ENCODE measurements at places on chromosomes 3 and 15. TPM values are rescaled to one million over a fixed set of nuclear protein-coding genes. Genes with fewer than 3 reads are reported as not detected.

GRCh38 chr15:62782896-62783295 is 259.7 kb upstream of the TPM1 start:
- no peak for DNase-seq

DNA sequence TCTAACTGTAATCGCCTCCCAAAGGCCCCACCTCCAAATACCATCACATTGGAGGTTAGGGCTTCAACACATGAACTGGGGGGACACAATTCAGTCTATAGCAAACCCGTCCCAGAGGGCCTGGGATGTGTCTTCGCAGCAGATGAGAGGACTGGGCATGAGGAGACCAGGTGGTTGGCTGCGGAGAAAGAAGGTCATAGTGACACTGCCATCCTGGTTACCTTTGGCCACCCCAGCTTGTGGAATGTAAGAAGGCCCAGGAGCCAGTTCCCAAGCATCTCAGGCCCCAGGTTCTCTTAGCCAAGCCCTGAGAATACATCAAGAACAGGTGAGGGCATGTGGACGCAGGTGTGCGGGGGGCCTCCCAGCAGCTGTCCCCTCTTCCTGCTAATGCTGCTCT is 6.4 kb upstream of the RARRES1 start:
- DNase-seq, result no peak

- DNase-seq, result no peak
These were observed 9.1 kb upstream of the DNAH1 start for GRCh38 chr3:52306978-52307377.

DNA sequence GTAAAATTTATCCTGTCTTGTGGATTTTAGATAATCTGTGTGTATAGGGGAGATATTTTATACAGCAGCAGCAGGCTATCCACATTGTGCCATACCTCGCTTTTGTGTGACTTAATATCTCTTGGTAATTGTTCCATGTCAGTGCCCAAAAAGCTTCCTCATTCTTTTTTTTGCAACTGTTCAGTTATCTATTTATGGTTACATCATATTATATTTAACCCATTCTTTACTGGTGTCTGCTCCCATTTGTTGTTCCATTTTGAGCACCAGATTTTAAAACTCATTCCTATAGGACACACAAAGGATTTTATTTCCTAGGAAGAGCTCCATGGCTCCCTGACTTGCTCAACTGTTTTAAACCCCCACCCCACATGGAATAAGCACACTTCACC is 86.3 kb upstream of the RASGRP1 start:
- DNase-seq, result no peak

DNA sequence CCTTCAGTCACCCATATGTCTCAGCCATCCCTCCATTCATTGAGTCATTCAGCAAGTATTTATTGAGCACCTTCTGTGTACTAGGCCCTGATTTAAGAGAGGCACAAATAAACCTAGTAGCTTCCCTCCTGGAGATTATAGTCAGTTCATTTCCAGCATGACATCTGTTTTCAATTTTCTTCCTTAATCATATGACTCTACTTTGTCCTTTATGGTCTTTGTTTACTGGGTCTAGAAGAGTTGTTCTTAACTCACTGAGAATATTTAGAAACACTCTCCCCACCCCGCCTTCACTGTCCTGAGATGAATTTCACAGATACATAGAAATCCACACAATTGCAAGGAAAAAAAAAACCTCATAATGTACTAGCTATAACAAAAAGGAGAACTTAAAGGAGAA is 44.8 kb upstream of the ADAMTS9 start:
- no peak for DNase-seq

The KATNBL1 gene
- total RNA-seq, result 57.6 TPM

Data from PC-3 (cell line).